Naive thymus-derived CD4-positive, alpha-beta T cell (primary cell): ENCODE measurements at places on chromosomes 3 and 15.

DNA sequence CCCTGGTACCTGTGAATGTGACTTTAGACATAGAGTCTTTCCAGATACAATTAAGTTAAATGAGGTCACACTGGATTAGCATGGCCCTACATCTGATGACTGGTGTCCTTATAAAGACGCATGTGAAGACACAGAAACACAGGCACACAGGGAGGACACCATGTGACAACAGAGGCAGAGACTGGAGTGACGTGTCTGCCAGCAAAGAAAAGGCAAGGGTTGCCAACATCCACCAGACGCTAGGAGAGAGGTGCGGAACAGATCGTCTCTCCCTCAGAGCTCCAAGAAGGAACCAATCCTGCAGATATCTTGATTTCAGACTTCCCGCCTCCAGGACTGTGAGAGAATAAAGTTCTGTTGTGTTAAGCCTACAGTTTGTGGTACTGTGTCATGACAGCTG is 42.8 kb downstream of the CX3CR1 start:
- no peak for DNase-seq

DNA sequence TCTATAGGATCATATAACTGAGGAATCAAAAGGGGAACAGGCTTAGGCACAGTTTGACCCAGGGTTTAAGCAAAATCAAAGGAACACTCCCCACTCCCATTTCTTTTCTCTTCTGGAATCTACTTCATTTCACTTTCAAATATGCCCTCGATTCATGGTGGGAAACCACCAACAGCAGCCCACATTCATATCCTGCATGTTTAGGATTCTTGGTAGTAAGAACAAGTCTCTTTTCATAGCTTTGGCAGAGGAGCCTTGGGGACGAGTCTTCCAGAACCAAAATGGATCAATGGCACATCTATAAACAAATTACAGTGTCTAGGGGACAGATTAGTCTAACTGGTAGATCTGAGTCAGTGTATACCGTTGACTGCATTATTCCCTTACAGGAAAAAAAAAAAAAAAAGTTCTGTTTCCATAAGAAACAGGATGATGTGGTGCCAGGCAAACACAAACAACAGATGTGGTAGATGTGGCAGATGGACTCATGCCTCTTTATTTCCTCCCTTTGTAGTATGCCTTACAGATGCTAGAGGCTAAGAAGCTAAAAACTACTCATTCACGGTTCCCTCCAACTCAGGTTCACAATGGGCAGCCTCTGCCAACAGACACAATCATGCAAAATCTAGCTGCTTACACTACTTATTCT is 578.3 kb upstream of the ADAMTS9 start:
- DNase-seq = no peak

- DNase-seq = no peak
Measured at GRCh38 chr15:87597346-87598052, 659.0 kb downstream of the NTRK3 start.

GRCh38 chr3:123385981-123386380 is 62.9 kb downstream of the ADCY5 start:
- DNase-seq = no peak

- no peak for DNase-seq
Measured at GRCh38 chr3:10561946-10562560, 56.7 kb upstream of the ATP2B2 start.
